ENCODE measurements at places on chromosomes 5 and 9.

- DNase-seq, result no peak
Measured at GRCh38 chr5:72878854-72879253, 62.4 kb downstream of the TNPO1 start.

GRCh38 chr5:138752341-138752950 is 779 bp upstream of the CTNNA1 start:
- DNase-seq, result no peak

- DNase-seq, result no peak
Measured at GRCh38 chr5:172102913-172103626, 85.0 kb downstream of the STK10 start.

GRCh38 chr5:124056991-124057723 is 545.2 kb downstream of the CSNK1G3 start:
- DNase-seq, result no peak

GRCh38 chr5:149177911-149178565 is 36.7 kb downstream of the ABLIM3 start:
- no peak for DNase-seq

Measured in stimulated activated CD4-positive, alpha-beta T cell treated with anti-CD3 and anti-CD28 coated beads, TNF-alpha, amount 100 ng/mL, for 4 hours (primary cell).